ENCODE measurements at places on chromosomes 6 and 20. TPM values are rescaled to one million over a fixed set of nuclear protein-coding genes. Genes with fewer than 3 reads are reported as not detected.

Gene BPIFB4
- total RNA-seq = not detected

Gene SLC29A1
- total RNA-seq = 38.3 TPM

Gene HCRTR2
- not detected for total RNA-seq

DNA sequence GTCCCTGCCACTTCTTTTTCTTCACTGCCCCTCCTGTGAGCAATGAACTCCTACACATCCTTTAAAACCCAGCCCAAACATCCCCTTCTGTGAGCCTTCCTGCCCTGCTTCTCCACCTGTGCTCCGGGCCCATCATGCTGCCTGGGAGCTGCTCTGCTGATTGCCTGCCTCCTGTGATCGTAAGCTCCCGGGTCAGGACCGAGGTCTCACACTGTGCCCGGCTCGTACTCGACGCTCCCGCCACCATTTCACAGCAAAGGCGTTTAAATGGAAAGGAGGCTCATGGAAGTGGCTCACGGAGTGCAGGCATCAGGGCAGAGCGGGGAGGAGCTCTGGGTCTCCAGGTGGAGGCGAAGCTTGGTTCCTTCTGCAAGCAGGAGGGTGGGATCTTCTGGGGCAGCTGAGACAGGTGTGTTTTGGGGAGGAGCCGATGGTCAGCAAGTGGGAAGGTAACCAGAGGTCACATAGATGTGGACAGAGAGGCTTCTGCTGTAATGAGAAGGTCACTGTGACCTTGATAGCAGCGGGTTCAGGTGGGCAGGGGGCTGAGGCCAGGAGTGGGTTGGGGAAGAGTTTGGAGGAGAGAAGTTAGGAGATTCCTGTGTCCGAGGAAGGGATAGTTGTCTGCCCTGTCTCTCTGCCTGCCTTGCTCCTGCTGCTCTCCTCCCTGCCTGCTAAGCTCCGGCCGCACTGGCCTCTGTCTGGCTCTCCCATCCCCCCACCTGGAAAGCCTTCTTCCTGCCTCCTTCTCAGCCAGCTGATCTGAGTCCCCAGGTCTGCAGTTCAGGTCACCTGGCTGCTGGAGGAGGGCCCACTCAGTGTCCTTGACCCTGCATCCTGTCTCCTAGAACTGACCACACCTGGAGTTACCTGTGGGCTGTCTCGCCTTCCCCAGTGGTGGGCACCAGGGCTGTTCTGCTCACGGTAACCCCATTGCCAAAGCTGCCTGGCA, 52.7 kb upstream of the FRMD1 start:
- H3K4me1 ChIP-seq = no peaks in the 10 kb centered on the region
- H3K36me3 ChIP-seq = no peaks in the 10 kb centered on the region
- no peak overlapping the region for H3K27ac ChIP-seq

- no peaks in the 10 kb centered on the region for H3K27me3 ChIP-seq
- H3K4me3 ChIP-seq = no peak overlapping the region
- no peak overlapping the region for H3K27ac ChIP-seq
- no peaks in the 10 kb centered on the region for H3K4me1 ChIP-seq
- DNase-seq = peak; percentile 59
- H3K36me3 ChIP-seq = no peaks in the 10 kb centered on the region
Observed at GRCh38 chr20:40160097-40160550, 528.9 kb downstream of the MAFB start.

- no peaks in the 10 kb centered on the region for H3K27me3 ChIP-seq
- peak overlapping the region; percentile 36 for H3K27ac ChIP-seq
- DNase-seq = no peak
- no peak overlapping the region for H3K4me3 ChIP-seq
- H3K4me1 ChIP-seq = peaks cover 15% of the 10 kb centered on the region
- no peaks in the 10 kb centered on the region for H3K36me3 ChIP-seq
Observed at GRCh38 chr6:138455746-138456400, 43.4 kb downstream of the NHSL1 start.

GRCh38 chr6:109834595-109835437, 143.3 kb upstream of the GPR6 start:
- DNase-seq = no peak
- H3K4me3 ChIP-seq = no peak overlapping the region
- H3K4me1 ChIP-seq = no peaks in the 10 kb centered on the region
- H3K27ac ChIP-seq = no peak overlapping the region
- no peaks in the 10 kb centered on the region for H3K36me3 ChIP-seq
- H3K27me3 ChIP-seq = no peaks in the 10 kb centered on the region

DNA sequence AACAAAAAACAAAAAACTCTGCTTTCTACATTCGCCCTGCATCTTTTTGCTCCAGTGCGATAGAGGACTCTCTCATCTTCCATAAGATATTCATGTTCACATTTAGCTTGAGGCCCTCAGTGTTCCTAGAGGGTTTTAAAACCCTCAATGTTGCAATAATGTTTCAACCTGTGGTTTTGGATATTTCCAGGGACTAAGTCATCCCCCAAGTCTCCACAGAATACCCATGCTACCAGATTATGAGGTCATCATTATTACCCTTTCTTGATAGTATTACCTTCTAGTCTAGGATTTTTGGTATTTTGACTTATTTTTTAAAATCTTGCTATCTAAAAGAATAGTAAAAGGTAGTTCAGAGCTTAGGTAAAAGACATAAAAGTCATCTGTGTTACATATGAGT, 480.5 kb upstream of the ID4 start:
- no peak overlapping the region for H3K27ac ChIP-seq
- no peaks in the 10 kb centered on the region for H3K36me3 ChIP-seq
- no peaks in the 10 kb centered on the region for H3K4me1 ChIP-seq
- H3K4me3 ChIP-seq = no peak overlapping the region
- H3K27me3 ChIP-seq = no peaks in the 10 kb centered on the region
- no peak for DNase-seq

DNA sequence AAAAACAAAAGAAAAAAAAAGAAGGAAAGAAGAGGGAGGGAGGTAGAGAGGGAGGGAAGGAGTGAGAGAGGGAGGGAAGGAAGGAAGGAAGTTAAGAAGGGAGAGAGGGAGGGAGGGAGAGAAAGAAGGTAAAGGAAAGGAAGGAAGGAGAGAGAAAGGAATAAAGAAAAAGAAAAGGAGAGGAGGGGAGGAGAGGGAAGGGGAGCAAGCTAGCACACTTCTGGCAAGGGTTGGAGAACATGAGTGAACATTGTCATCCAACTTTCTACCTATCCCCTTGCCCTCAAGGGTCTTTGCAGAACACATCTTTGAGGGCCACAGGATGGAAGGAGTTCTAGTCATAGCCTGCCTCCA, 34.1 kb upstream of the IL17A start:
- no peaks in the 10 kb centered on the region for H3K4me1 ChIP-seq
- H3K4me3 ChIP-seq = no peak overlapping the region
- no peaks in the 10 kb centered on the region for H3K36me3 ChIP-seq
- DNase-seq = no peak
- H3K27me3 ChIP-seq = no peaks in the 10 kb centered on the region

GRCh38 chr6:31557443-31558317, 10.3 kb downstream of the NFKBIL1 start:
- no peaks in the 10 kb centered on the region for H3K36me3 ChIP-seq
- no peaks in the 10 kb centered on the region for H3K27me3 ChIP-seq
- peak overlapping the region; percentile 83 for H3K27ac ChIP-seq
- no peak for DNase-seq
- H3K4me3 ChIP-seq = no peak overlapping the region

GRCh38 chr6:162099685-162100084, 627.9 kb downstream of the PRKN start:
- no peak overlapping the region for H3K27ac ChIP-seq
- no peaks in the 10 kb centered on the region for H3K36me3 ChIP-seq
- H3K4me3 ChIP-seq = no peak overlapping the region
- DNase-seq = no peak
- no peaks in the 10 kb centered on the region for H3K4me1 ChIP-seq

DNA sequence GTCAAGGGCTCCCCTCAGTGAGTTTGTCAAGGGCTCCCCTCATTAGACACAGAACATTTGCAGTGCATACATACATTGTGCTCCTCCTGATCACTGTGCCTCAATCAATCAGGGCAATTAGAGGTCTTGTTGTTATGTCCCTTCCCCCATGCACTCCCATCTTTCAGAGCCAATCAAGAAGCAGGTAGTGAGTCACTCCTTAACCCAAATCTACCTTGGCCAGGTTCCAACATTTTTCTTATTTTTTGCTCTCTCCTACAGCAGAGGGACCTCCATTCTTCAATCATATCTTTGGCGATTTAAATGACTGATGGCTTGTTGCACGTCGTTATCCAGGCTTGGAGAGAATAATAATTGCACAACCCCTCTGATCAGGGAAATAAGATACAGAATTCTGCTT, 409.9 kb upstream of the SPTLC3 start:
- H3K4me1 ChIP-seq = no peaks in the 10 kb centered on the region
- DNase-seq = no peak
- H3K27ac ChIP-seq = no peak overlapping the region
- H3K27me3 ChIP-seq = no peaks in the 10 kb centered on the region
- no peak overlapping the region for H3K4me3 ChIP-seq
